ENCODE measurements at places on chromosomes 2 and 18.

- DNase-seq, result no peak
Observed at GRCh38 chr2:68483011-68483410, 15.6 kb downstream of the APLF start.

GRCh38 chr2:46315103-46315890 lies 18.1 kb downstream of the EPAS1 start:
- peak; percentile 88 for DNase-seq

- no peak for DNase-seq
Observed at GRCh38 chr2:95106081-95106480, 15.5 kb downstream of the MRPS5 start.

DNA sequence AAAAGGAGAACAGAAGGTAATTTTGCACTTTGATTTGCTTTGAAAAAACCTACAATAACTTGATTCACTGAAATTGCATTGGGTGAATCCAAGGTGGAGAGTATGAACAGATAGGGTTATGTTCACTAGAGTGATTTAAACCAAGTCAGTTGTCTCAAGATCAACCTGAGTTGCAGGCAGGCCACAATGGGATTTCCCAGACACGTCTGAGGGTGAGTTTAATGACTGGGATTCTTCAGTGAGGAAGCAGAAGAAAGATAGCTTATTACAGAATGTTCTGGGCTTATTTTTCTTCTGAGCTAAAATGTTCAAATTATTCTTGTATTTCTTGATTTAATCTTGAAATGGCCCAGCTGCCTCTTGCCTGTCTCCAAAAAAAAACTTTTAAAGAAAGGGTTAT lies 20.1 kb downstream of the COL4A4 start:
- DNase-seq, result no peak

GRCh38 chr2:206083602-206084438 lies 2.2 kb downstream of the INO80D start:
- DNase-seq, result peak; percentile 37

DNA sequence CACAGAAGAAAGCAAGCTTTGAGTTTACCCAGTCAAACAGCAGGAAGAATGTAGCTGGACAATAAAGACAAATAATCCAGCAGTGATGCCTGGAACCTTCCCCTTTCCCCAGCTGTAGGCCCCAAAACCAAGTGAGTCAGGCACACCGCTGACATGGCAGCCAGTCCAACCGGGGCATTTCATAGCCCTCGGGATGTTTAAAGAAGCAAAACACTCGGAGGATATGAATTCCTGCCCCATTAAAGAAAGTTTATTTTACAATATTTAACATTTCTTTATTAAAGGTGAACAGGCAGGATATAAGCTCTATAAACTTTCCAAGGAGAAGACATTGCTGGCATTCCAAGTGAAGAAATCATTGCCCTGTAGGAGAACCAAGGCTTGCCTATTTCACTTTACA lies 507.6 kb upstream of the TNP1 start:
- DNase-seq, result no peak

DNA sequence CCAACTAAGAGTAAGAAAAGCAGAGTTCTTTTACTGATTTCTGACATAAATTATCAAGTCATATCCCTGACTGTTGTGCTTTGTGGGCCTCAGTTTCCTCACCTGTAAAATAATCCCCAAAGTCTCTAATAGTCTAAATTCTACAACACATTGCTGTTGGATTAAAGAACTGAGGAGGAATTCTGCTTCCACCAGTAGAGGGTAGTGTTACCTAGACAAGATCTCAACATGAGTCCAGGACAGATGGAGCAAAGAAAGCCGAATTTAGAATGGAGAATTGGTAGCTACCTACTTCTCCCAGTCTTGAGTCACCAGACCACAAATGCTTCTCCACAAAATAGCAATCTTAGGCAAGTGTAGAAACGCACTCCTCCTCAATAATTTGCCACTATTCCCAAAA lies 462.5 kb upstream of the FSHR start:
- DNase-seq, result no peak

DNA sequence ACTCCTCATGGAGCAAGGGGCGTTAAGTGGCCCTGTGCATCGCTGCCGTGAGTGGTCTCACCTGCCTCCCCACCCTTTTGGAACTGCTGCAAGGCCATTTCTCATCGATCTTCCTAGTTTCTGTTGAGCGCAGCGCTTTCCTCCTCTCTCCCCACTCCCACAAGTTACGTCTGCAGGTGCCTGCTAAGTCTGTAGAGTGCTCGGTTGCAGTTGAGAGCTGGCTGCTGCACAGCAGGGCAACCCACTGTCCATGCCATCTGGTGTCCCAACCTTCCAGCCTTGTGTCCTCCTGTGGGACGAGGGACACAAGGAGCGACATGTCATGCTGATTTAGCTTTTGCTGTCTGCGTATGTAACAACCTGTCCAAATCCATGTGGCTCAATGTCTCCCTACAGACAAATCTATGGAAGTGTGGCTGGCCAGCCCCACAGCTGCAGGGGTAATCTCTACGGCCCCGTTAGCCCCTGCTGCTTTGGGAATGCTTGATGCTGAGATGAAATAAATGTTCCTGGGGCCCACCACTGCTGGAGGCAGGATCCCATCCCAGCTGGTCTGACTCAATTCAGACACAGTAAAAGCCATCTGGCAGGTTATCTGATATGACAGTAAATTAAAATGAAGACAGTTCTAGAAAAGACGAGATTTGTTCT lies 68.1 kb upstream of the TCF7L1 start:
- DNase-seq, result no peak

DNA sequence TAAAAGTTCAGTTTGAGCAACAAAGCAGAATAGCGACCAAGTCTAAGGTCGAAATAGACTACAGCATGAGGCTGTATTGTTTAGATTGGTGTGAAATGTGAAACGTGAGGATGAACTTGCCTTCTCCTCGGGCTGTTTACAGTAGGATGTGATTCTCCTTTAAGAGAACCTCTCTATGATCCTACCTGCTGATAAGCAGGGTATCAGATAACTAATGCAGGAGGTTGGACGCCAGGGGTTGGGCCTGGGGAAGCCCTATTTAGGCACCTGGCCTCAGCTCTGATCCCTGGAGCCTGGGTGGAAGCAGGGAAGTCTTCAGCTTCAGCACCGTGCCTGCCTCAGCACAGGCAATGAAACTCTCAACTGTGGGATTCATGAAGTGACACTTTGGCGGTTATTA lies 11.4 kb downstream of the CRYGD start:
- DNase-seq, result no peak

GRCh38 chr2:224357098-224357901 lies 44.6 kb downstream of the FAM124B start:
- peak; percentile 75 for DNase-seq

- DNase-seq, result no peak
Observed at GRCh38 chr2:235458839-235459273, 35.0 kb upstream of the AGAP1 start.

DNA sequence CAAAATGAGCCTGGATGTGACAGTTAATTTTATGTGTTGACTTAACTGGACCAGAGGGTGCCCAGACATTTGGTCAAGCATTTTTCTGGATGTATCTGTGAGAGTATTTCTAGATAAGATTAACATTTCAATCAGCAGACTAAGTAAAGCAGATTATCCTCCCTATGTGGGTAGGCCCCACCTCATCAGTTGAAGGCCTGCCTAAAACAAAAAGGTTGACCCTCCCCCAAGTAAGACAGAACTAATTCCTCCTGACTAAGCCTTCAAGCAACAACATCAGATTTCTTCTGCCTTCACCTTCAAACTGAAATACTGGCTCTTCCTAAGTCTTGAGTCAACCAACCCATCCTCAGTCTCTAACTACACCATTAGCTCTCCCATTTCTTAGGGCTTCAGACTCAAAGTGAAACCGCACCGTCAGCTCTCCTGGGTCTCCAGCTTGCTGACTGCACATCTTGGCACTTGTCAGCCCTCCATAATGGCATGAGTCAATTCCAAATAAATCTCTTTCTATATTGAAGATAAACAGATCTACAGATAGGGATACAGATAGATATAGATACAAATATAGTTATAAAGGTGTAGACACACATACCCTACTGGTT lies 47.9 kb downstream of the MEMO1 start:
- DNase-seq, result no peak

DNA sequence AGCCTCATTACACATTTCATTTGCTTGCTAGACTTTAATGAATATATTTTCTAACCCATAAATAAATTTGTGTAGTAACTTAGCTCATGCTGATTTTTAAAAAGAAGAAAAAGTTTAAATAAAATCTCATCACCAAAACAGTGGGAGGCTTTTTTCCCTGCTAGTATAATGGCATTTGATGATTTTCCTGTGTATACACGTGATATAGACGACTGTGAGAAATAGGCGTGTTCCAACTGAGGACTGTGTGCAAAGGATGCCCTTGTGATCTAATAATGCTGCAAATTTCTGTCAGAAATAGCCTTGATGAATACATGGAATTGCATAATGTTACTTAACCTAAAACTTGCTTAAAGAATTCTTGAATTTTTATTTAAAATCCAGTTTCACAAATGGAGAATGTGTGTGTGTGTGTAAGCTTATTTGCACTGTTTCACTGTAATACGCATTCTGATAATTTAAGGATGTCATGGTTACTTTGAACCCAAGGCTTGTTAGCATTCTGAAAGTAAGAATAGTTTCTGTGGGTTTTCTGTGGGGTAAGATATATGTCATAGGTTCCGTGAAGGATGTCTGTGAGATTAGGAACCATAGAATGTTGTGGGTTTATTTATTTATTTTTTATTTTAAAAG lies 178.0 kb downstream of the DLGAP1 start:
- DNase-seq, result no peak

GRCh38 chr2:26175466-26176278 lies 2.8 kb downstream of the GAREM2 start:
- DNase-seq, result no peak

DNA sequence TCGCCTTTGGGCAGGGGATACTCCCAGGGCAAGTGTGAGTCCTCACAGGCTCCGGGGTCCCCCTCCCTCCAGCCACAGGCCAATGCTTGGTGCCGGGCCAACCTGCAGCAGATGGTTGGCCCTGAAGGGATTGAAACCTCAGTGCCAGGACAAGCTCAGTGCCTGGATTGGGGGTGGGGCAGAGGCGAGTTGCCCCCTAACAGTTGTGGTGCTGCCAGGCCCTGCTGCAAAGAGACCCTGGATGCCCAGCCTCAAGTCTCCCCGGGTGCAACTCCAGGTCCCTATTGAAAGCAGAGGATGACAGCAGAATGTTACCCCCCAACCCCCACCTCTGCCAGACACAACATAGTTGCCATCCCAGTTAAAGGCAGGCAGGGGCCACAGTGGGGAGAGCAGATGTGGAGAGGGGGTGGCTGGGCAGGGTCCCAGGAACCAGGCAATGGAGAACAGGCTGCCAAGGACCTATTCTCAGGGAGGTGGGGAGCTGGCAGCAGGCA lies 9.5 kb upstream of the RNF103 start:
- no peak for DNase-seq

GRCh38 chr2:8642366-8643068 lies 39.3 kb upstream of the ID2 start:
- DNase-seq, result no peak

All from lung microvascular endothelial cell (primary cell).